ENCODE measurements at places on chromosomes 1 and 21. TPM values are rescaled to one million over a fixed set of nuclear protein-coding genes. Genes with fewer than 3 reads are reported as not detected.

- no peak for DNase-seq
These were observed 81.4 kb downstream of the TGFBR3 start for GRCh38 chr1:91804546-91805023.

GRCh38 chr1:216071262-216071661 lies 352.0 kb downstream of the USH2A start:
- DNase-seq = peak; percentile 10

UBL4B gene
- not detected for polyA plus RNA-seq

RAVER2 gene
- 23.7 TPM for polyA plus RNA-seq

- no peak for DNase-seq
These were observed 119.0 kb downstream of the FGGY start for GRCh38 chr1:59415881-59416280.

DNA sequence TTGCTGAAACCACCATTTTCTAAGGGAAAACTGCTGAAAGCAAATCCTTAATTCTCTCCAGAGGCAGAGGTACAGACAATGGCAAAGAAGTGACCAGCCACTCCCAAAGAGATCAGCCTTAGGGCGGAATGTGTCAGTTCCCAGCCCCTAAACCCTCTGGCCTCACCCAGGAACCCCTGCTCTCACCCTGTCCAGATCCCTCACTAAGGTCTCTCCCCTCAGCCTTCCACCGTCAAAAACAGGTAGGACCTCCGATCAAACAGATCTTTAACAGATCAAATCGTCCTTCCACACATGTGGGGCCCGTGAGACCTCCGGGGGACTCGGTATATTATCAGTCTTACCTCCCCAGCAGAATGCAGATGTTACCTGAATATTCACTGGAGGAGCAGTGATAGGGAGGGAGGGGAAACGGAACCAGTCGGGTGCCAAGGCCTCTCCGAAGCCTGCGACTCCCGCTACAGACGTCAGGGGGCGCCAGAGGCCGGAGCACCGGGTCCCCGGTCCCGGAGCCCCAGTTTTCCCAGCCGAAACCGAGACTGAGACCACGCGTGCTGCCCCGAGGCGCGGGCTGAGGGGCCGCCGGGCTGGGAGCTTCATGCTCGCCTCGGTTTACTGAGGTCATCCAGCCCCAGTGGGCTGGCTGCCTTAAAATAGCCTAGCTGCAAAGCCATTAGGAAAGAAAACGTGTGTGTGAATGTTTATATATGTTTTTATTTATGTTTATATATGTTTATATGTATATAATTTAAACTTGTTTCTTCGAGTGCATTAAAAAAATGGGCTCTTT lies 23.6 kb downstream of the GPA33 start:
- DNase-seq = peak; percentile 53
